ENCODE measurements at places on chromosomes 11 and 22.

DNA sequence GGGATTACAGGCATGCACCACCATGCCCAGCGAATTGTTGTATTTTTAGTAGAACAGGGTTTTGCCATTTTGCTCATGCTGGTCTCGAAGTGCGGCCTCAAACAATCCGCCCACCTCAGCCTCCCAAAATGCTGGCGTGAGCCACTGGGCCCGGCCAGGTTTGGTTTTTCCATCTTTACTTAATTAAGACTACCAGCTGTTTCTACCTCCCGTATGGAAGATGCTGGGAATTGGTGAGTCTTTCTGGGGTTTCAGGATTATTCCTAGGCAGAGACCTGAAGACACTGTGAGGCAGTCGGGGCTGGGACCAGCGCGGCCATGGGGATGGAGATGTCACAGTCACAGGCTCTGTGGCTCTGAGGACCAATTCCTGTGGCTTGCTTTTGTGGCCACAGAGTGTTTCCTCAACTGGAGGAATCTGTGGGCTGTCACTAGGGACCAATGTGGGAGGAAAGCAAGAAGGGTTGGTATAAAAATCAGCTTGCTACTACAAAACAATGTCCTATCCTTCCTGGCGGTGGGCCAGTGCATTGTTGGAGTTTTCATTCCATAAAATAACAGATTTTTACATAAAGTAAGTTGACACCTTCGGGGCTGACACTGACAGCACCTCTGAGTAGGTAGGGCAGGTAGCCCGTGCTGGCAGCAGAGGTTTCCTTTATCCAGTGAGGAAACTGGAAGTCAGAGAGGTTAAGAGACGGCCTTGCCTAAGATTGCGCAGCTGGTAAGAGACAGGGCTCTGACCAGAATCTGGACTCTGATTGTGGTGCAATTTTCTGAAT is 8.4 kb upstream of the FTH1 start:
- no peak for DNase-seq

- DNase-seq, result no peak
These were observed 76.0 kb downstream of the FDX1 start for GRCh38 chr11:110505528-110506284.

DNA sequence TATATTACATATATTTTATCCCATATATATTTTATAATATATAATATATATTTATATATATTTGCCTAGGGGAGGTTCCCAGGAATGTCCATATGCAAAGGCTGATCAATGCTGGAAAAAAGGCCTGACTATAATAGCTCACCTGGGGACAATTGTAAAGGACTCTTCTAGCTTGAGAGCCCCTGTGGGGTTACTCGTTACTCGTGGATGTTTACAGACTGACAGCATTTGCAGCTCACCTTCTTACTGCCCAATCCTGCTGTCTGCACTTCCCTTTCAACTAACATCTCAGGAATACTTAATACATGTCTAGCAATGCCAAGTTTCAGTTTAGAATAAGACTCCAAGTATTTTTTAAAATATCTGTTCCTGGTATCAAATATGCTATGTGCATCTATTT is 1365.4 kb upstream of the RAG2 start:
- no peak for DNase-seq

DNA sequence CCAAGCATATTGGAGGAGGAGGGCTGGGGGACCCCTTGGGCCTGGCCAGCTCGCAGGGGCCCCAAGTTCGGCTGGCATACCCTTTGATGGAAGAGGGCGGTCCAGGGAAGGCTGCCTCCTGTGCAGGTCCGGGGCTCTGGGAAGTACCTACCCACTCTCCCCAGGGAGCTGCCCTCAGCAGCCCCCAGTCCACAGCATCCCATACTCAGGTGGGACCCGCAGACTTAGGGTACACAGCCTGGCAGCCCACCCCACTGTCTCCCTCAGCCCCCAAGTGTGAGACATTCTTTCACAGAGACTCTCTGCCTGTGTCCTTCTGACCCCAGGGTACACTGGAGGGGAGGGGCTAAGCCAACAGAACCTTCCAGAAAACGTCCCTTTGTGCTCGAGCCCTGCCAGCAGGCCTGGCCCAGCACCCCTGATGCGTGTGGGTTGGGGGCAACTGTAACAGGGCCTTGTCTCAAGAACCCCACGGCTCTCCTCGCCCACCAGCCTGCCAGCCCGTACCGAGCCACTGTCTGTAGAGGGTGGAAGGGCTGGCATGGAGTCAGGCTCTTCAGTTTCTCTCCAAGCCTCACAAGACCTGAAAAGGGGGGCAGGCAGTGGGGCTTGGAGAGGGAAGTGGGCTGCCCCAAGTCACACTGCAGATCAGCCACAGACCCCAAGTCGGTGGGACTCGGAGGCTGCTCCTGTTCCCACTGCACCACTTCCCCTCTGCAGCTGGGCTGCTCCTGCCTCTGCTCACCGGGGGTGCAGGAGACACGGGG is 7.0 kb upstream of the TNFRSF13C start:
- no peak for DNase-seq

- DNase-seq, result no peak
These were observed 92.3 kb upstream of the PAX6 start for GRCh38 chr11:31903225-31904074.

DNA sequence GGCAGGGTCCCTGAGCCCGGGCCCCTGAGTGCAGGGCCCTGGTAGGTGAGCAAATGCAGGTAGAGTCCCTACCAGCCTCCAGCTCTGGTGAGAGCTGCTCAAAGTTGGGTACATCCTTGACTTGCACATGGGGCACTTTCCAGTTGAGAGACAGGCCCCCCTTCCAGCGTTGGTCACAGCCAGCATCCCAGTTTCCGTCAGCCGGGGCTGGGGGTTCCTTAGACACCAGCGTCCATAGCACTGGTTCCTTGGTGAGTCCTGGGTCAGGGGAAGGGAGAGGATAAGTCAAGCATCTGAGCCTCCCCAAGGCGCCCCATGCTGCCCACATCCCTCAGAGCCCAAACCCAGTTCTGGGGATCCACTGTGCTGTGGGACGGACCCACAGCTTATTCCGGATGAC is 5.6 kb downstream of the PNPLA5 start:
- DNase-seq, result no peak

DNA sequence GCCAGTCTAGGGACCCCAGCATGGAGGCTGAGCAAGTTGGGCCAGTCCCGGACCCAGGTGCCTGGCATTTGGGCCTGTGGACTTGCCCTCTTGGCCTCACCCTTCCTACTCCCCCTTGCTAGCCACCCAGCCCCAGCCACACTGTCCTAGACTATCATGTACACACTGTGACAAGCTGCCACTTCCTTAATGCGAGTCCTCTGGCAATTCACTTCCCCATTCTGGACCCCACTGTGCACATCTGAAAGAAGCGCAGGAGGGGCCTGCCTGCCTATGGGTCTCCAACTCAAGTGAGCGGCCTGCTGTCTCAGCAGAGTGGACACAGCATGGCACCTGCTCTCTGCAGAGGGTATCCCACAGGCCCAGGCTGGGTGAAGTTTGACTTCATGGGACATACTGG is 68.5 kb upstream of the LMO1 start:
- no peak for DNase-seq

- DNase-seq, result no peak
These were observed 10.8 kb downstream of the SGSM1 start for GRCh38 chr22:24816806-24817205.

GRCh38 chr11:20355221-20356219 is 8.0 kb upstream of the HTATIP2 start:
- peak; percentile 23 for DNase-seq
